Smooth muscle cell of the pulmonary artery (primary cell): ENCODE measurements at places on chromosomes 4 and X. TPM values are rescaled to one million over a fixed set of nuclear protein-coding genes. Genes with fewer than 3 reads are reported as not detected.

CSAG3 gene
- not detected in 2 replicates for total RNA-seq

PRKG2 gene
- total RNA-seq = 0.36 and 1.8 TPM in 2 replicates

ARHGAP36 gene
- not detected in 2 replicates for total RNA-seq

EFHC2 gene
- total RNA-seq = 0.07 and 0.13 TPM in 2 replicates
